ENCODE measurements at places on chromosomes 2 and 18.
A peak's percentile ranks its signal among the peaks of the same experiment; 100 is the strongest.

- H3K36me3 ChIP-seq = peaks cover 27% of the 10 kb centered on the region
- H3K27me3 ChIP-seq = no peaks in the 10 kb centered on the region
- H3K4me1 ChIP-seq = peaks cover 73% of the 10 kb centered on the region
- H3K4me3 ChIP-seq = no peak overlapping the region
- H3K27ac ChIP-seq = peak overlapping the region; percentile 78
These were observed 46.8 kb downstream of the SH3BP4 start for GRCh38 chr2:234998404-234999211.

DNA sequence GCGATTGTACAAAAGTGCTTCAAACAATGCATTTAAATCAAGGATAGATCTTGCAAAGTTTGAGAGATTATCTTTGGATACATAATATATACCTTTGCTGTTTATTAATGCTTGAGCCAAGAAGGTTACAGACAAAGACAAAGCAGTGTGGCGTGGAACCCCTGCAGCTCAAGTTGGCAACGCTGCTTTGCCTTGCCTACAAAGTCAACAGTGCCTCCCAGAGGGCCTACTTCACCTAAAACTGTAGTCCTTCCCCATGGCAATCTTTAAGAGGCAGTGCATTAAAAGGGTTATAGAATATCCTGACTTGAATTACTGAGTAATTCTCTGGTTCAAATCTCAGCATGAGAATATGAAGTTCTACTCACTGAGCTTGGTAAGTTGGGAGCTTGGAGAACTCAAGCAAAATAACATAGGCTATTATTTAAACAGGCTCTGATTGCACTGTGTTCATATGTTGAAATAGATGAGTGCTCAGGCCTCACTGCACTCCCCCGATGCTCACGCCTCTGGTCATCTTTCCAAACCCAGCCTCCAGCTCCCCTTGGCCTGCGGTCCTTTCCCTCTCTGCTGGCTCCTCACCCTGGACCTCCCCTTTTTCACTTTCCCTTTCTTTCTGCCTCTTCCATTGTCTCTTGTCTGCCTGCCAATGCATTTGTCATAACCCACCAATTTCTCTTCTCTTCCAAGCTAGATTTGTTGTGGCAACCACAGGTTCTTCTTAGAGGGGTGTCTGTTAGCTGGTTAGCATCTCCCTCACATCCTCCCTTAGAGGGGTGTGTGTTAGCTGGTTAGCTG is 96.5 kb downstream of the MYT1L start:
- H3K27ac ChIP-seq = no peak overlapping the region
- H3K4me1 ChIP-seq = no peaks in the 10 kb centered on the region
- no peaks in the 10 kb centered on the region for H3K36me3 ChIP-seq
- no peak overlapping the region for H3K4me3 ChIP-seq
- no peaks in the 10 kb centered on the region for H3K27me3 ChIP-seq

- no peak for DNase-seq
- peaks cover 16% of the 10 kb centered on the region for H3K4me1 ChIP-seq
These were observed 76.8 kb downstream of the LYPD1 start for GRCh38 chr2:132593171-132593570.

DNA sequence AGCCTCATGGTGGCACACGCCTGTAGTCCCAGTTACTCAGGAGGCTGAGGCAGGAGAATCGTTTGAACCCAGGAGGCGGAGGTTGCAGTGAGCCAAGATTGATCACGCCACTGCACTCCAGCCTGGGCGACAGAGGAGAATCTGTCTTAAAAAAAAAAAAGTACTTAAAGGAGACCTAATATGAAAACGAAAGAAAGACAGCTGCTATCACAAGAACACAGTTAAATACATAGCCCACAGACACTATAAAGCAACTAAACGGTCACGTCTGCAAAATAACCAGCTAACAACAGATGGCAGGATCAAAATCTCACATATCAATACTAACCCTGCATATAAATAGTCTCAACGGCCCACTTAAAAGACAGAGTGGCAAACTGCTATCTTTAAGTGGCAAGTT is 43.9 kb upstream of the TACR1 start:
- H3K36me3 ChIP-seq = peaks cover 4% of the 10 kb centered on the region
- DNase-seq = no peak
- H3K27me3 ChIP-seq = no peaks in the 10 kb centered on the region
- H3K27ac ChIP-seq = no peak overlapping the region

Measured in mesothelial cell of epicardium (in vitro differentiated cells).